ENCODE measurements at places on chromosomes 16 and 17.

- DNase-seq: no peak
Measured at GRCh38 chr16:89491974-89492687, 1.8 kb upstream of the ANKRD11 start.

DNA sequence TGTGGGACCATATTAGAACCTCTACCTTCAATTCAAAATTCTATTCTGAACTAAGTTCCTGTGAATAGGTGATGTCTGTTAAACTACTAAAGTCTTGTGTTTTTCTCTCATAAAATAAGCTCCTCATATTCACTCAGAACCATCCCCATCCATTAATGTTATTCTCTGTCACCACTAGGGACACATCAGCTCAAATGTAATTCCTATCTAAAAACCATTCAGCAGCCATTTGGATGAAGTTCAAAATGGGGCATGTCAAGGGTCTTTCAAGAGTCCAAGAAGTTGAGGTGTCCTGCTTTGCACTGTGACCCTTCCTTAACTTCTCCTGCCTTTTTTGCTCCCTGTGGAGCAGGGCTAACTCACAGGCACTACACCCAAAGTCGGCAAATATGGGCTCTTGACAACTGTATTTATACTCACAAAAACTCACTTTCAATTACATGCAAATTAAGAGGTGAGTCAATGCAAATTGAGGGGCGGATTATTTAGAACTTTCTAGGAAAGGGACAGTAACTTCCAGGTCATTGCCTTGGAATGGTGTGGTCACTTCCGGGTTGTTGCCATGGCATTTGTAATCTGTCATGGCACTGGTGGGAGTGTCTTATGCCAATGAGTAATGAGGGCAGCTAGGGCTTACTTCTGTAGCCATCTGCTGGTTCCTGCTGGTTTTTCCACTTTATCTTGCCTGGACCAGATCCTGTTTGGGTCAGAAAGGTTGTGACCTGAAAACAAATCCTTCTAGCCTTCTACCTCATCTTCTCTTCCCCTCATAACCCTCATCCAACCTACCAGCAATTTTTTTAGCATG lies 128.2 kb upstream of the COX10 start:
- no peak for DNase-seq

DNA sequence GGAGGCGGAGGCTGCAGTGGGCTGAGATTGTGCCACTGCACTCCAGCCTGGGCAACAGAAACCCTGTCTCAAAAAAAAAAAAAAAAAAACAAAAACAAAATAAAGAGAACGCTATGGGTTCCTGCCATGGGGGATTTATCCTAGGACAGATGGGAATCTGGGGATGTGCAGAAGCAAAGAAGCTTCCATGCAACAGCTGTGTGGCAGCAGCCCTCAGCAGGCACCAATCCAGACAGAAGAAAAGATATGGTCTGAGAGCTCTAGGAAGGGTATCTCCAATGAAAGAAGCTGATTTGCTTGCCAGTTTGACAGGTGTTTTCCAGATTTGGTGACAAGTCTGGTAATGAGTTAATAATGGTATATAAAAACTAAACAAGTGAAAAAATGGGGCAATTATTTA lies 11.6 kb downstream of the MYO19 start:
- DNase-seq: no peak

DNA sequence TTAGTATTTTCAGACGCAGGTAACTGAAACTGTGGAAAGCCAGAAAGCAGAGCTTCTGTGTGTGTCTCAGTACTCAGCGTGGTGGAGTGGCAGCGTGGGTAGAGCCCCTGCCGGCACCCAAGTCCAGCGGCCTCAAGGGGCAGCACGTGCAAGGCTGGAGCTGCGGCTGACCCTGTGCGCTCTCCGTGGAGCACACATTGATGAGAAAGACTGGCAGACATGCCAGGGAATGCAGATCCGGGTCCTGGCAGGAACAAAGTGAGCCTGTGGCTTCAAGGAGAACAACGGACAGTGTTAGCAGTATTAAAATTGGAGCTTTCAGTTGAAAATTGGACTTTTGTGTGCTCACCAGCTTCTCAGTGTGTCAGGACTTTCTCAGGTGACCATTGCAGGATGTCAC lies 23.3 kb downstream of the ZC3H18 start:
- DNase-seq: no peak

DNA sequence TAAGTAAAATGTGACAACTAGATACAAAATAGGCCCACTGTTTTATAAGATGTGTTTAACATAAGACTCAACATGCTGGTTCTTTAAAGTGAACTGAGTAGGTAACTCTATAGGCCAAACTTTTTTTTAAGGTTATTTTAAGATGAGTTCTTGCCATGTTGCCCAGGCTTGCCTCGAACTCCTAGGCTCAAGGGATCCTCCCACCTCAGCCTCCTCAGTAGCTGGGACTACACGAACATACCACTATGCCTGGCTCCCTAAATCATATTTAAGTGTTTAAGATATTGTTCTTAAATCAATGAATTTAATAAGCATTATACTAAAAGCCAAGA lies 69.9 kb downstream of the USP32 start:
- DNase-seq: no peak

- no peak for DNase-seq
Measured at GRCh38 chr16:31464348-31464769, 5.1 kb downstream of the ARMC5 start.

DNA sequence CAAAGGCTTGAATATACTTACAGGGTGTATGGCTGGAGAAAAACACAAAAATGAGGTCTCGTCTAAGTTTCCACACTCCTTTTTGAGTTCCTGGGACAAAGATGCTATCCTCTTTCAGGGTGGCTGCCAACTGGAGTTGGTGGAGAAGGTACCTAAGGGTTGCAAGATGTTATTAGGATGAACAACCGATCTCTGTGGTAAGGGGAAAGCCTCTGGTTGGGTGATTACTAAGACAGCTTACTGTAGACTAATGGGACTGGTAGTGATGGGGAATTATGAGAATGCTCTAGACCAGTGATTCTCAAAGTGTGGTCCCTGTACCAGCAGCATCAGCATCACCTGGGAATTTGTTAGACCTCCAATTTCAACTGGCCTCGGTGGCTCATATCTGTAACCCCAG lies 6.0 kb downstream of the ADAT1 start:
- no peak for DNase-seq

GRCh38 chr17:49031965-49032928 lies 35.1 kb downstream of the IGF2BP1 start:
- no peak for DNase-seq

DNA sequence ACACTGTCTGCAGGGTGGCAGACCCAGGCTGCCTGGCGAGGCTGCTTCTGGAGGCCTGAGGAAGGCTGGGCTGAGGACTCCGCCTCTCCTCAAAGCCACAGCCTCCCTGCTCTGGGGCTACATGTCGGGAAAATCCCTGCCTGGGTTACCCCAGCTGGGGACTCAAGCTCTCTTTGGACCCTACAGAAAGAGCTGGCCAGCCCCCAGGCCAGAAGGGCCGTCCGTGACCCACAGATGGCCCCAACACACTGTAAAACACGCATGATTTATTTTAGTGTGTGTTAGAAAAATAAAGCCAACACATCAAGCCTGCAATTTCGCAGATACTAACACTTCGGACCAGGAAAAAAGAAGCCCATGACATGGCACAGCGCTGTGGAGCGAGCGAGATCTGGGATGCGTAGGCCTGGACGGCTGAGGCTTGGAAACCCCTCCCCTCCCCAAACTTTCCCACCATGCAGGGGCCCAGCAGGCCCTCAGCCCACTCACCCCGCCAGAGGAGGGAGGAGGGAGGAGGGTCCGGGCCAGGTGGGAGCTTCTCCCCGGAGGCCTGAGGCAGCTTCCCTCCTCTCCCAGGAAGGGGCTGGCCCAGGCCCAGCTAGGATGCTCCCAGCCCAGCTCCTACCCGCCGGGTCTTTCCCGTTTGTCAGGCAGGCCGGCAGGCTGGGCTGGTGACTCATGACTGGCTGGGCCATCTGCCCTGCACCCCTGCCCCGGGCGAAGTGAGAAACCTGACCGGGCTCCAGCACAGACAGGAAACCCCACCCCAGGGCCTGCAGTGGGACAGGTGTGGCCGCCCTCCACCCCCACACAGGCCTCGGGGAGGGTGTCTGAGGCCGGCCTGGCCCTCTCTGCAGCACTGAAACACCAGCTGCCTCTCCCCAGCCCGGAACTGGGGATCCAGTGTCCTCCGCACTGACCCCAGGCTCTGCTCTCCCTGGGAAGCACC lies 34.1 kb upstream of the SLC38A10 start:
- no peak for DNase-seq

DNA sequence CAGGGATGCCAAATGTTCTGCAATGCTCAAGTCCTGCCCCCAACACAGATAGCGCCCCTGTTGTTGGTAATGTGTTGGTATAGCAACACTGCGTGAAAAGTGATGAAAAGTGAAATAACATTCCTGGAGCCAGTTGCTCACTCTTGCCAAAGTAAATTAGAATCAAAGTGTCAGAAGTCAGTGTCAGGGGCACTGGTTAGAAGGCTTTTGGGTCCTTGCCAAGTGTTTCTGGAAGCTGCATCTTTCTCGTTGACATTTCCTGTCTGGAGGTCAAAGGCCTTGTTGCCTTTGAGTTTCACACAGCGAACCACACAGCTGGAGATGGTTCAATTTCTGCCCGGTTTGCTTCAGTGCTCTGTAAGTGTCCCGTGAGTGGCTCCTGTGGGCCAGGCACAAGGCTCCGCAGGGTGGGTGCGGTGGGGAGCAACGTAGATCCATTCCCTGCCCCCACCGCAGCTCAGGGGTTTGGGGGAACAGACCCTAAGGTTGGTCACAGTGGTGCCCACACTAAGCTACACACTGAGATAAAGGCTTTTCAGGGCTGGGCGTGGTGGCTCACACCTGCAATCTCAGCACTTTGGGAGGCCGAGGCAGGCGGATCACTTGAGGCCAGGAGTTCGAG lies 3.6 kb upstream of the SLC16A5 start:
- no peak for DNase-seq
